ENCODE measurements at places on chromosomes 13 and 19.

- DNase-seq, result peak; percentile 44
Observed at GRCh38 chr19:13212759-13213330, 62.6 kb downstream of the IER2 start.

- DNase-seq, result no peak
Observed at GRCh38 chr13:102035969-102036368, 365.9 kb downstream of the FGF14 start.

- peak; percentile 62 for DNase-seq
Observed at GRCh38 chr13:45341799-45342500, 967 bp upstream of the TPT1 start.

- no peak for DNase-seq
Observed at GRCh38 chr13:62209529-62209928, 793.9 kb upstream of the PCDH20 start.

DNA sequence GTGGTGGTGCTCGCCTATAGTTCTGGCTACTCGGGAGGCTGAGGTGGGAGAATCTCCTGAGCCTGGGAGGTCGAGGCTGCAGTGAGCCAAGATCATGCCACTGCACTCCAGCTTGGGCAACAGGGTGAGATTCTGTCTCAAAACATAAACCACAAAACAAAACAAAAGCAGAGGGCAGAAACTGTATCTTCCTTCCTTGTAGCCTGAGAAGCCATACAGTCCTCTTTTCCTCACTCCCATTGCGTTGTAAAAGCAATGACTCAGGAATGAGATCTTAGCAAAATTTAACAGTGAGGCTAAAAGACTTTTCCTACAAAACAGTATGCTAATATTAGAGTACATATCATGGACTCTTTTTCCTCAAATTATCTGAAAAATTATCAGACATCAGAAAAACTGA is 130.9 kb downstream of the SHISA2 start:
- DNase-seq, result no peak

DNA sequence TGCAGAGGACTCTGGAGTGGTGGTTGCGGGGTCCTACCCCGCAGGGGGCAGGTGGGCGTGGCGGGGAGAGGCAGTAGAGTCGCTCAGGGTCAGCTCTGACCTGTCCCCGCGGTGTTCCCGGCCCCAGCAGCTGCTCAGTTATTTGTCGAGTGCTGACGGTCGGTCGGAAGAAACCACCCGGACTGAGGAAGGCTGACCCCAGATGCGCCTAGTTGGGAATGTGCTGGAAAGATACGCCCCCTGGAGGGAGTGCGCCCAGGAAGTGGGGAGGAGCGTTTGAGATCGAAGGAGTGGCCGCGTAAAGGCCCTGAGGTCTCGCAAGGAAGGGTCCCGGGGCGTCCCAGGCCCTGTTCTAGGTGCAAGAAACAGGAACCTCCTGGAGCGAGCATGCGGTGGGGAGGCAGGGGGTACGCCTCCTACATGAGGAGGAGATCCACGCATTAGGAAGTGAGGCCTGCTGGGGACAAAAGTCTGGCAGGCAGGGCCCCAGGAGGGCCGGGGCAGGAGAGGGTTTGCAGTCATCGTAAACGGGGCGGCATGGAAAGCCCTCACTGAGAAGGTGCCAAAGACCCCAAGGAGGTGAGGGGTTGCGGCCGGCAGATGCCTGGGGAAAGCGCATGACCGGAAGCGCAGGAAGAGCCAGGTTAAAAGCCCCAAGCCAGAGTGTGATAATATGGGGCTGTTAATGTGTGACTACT is 9.2 kb downstream of the CCDC8 start:
- peak; percentile 74 for DNase-seq

DNA sequence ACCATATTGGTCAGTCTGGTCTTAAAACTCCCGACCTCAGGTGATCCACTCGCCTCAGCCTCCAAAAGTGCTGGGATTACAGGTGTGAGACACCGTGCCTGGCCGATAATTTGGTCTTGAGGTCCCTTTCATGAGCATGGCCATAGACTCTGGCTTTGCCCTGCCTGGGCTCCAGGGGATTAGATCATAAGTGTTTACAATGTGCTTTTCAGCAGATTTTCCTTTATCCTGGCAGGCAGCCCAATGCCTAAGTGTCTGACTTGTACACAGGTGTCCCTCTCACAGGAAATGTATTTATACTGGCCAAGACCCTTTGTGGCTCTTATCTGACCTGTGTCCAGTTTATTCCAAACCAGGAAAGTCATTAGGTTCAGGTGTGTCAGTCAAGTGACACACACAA is 15.9 kb downstream of the BCAM start:
- DNase-seq, result no peak

- DNase-seq, result no peak
Observed at GRCh38 chr19:50415661-50416033, 3.1 kb upstream of the SPIB start.

DNA sequence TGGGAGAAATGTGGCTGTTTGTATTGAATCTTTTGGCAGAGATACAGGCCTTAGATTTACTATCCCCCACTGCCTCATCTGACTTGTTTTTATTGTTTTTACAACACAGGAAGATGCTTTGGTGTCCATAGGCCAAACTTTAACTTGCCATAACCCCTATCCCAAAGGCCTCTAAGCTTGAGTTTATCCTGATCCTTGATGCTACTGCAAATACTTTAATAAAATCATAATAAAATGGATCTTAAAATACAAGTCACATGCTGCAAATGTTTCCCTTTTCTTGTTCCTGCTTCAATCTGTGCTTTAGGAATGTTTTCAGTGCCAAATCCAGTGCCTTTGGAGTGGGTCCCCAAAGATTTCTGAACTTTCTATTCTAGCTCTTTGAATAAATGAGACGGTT is 770.6 kb downstream of the DACH1 start:
- DNase-seq, result no peak

GRCh38 chr19:45687599-45687998 is 4.2 kb downstream of the SNRPD2 start:
- no peak for DNase-seq

DNA sequence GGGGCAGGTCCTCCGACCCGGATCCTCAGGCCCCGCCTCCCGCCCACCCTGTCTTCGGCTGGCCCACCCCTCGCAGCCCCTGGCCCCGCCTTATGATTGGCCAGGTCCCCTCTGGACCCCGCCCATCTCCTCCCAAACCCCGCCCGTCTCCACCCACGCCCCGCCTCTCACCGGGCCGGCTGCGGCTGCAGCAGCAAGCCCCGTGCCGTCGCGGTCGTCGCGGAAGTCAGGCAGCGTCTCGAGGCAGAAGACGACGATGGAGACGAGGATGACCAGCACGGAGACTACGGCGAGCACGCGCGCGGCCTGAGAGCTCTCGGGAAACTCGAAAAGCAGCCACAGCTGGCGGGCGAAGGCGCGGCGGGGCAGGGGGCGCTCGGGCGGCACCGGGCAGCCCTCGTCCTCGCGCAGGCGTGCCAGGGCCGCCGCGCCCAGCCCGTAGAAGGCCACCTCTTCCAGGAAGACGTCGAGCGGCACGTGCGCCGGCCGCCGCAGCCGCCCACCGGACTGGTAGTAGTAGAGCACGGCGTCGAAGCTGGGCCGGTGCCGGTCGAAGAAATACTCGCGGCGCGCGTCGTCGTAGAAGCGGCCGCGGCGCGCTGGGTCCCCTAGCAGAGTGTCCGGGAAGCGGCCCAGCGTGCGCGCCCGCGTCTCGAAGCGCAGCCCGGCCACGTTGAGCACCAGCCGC is 495 bp downstream of the KCNA7 start:
- no peak for DNase-seq

DNA sequence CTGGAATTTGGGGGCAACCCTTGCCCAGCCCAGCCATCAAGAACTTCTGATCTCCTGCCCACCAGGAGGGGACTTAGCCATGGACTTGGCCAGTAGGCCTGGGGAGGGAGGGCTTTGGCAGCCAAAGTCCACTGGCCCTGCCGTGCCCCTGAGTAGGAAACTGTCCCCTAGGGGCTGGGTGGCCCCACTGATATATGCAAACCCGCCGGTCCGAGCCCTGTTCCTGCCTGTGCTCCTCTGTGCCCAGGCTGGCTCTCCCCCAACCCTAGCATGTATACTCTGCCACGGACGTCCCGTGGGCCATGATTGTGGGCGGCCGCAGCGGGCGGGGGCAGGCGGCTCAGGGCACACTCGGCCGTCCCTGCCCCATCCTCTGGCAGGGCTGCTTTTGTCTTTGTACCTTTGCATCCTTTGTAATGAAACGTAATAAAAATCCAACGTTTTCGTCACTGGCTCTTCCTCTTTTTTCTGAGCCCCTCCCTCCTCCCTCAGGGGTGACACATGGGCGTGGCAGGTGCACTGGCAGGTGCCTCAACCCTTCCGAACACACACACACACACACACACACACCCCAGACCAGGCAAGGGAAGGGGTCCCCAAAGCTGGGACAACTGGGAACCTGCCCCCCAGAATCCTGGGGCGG is 9.1 kb downstream of the COMP start:
- DNase-seq, result no peak

GRCh38 chr19:49940482-49940791 is 11.1 kb upstream of the NUP62 start:
- DNase-seq, result no peak

- DNase-seq, result peak; percentile 84
Observed at GRCh38 chr19:44951179-44952159, 3.7 kb upstream of the CLPTM1 start.

DNA sequence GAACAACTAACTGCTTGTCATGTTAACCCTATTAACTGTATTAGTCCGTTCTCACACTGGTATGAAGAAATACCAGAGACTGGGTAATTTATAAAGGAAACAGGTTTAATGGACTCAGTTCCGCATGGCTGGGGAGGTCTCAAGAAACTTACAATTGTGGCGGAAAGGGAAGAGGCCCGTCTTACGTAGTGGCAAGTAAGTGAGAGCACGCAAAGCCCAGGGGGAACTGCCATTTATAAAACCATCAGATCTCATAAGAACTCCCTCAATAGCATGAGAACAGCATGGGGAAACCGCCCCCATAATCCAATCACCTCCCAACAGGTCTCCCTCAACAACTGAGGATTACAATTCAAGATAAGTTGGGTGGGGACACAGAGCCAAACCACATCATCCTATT is 34.7 kb downstream of the PHF11 start:
- DNase-seq, result no peak

- DNase-seq, result no peak
Observed at GRCh38 chr19:23519031-23519430, 123.8 kb upstream of the ZNF91 start.

- DNase-seq, result no peak
Observed at GRCh38 chr13:79307866-79308298, 98.2 kb downstream of the RBM26 start.

DNA sequence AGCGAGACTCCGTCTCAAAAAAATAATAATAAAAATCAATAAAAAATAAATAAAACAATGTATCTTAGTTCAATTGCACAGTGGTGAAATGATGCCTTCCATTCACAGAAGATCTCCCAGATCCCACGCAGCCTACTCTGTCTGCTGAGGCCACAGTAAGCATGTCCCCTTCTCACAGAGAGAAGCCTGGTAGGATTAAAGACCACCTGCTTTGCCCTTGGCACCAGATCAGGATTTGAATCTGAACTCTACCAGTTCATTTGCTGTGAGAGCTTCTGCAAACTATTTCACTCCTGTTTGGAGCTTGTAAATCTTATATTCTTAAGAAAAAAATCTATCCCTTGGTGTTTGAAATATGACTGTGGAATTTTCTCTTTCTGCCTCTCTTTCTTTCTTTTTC is 2.2 kb upstream of the SLC7A1 start:
- DNase-seq, result no peak

- DNase-seq, result peak; percentile 66
Observed at GRCh38 chr13:102870677-102871415, 25.0 kb downstream of the ERCC5 start.

- DNase-seq, result peak; percentile 69
Observed at GRCh38 chr13:36418022-36418805, 14.1 kb upstream of the CCNA1 start.

DNA sequence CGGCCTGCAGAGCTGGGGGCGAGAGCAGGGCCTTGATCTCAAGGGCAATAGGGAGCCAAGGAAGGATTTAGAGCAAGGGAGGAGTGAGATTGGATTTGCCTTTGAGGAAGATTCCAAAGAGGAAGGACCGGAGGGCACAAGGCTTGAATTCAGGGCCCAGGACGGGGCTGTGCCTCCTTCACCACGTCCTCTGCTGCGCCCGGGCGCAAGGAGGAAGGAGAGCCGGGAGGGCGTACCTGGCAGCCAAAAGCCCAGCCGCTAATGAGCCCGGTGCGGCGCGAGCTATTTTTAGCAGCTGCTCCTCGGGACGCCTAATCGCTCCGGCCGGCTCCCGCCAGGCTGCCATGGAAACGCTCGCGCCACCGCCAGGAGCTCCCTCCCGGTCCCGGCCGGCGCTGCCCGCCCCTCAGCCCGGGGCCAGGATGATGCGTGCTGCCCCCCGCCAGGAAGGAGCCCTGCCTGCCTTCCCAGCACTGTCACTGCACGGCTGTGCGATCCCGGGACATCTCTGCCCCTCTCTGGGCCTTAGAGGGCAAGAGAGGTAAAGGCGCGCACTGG is 31.3 kb downstream of the TINCR start:
- peak; percentile 47 for DNase-seq

DNA sequence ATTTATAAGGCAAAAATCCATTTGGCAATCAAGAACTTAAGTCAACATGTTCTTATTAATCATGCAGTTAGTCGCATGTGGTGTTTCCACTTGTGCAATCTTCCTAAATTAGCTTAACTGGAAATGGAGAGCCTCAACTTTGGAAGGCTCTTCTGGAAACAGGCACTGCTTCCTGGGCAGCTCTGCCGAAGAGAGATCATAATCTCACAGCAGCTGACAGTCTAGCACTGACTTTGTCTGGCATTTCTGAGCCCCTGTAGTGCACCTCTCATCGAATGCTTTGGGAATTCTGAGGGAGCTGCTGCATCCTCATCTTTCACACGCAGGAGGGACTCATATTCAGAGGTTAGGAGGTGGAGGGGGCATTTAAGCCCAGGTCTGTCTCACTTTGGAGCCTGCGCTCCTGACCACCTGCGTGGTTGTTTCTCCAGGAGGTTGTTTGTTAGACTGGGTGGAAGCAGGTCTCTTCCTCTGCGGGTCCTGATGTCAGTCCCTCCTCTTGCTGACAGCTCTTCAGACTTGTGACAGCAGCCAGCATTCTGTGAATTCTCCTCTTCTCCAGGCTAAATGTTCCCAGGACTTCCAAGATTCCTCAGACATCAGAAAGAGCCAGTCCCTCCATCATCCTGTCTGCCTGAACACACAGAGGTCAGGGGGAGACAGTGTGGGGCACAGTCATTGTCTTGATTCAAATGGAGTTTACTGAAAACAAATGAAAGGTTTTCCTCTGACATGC is 100.4 kb upstream of the GJB6 start:
- peak; percentile 6 for DNase-seq

DNA sequence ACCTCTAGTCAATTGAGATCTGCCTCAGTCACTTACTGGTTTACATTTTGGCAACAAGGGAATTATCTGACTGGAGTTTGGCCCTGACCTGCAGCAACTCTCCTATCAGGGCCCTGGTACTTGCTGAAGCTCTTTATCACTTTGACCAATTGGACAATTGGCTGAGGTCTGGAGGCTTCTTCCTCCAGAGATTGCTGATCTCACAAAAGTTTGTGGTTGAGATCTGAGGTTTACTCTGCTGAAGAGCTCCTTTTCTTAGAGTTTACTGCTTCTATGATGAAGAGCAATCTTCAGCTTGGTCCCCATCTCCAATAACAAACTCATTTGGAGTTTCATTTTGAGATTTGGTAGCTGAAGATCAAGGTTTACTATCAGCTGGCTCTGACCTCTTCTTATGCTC is 276.9 kb upstream of the SGCG start:
- DNase-seq, result no peak
